ENCODE measurements at places on chromosomes 7 and 10.

- no peak overlapping the region for H3K4me3 ChIP-seq
- peak overlapping the region; percentile 43 for H3K27ac ChIP-seq
- H3K36me3 ChIP-seq, result no peaks in the 10 kb centered on the region
- DNase-seq, result no peak
- no peaks in the 10 kb centered on the region for H3K27me3 ChIP-seq
- no peaks in the 10 kb centered on the region for H3K4me1 ChIP-seq
Observed at GRCh38 chr7:150986099-150986512, 4.7 kb upstream of the NOS3 start.

GRCh38 chr10:22322641-22323160 is 1.8 kb downstream of the BMI1 start:
- no peak overlapping the region for H3K27ac ChIP-seq
- peaks cover 51% of the 10 kb centered on the region for H3K4me1 ChIP-seq
- no peaks in the 10 kb centered on the region for H3K27me3 ChIP-seq
- H3K4me3 ChIP-seq, result peak overlapping the region; percentile 71
- no peak for DNase-seq
- H3K36me3 ChIP-seq, result no peaks in the 10 kb centered on the region

DNA sequence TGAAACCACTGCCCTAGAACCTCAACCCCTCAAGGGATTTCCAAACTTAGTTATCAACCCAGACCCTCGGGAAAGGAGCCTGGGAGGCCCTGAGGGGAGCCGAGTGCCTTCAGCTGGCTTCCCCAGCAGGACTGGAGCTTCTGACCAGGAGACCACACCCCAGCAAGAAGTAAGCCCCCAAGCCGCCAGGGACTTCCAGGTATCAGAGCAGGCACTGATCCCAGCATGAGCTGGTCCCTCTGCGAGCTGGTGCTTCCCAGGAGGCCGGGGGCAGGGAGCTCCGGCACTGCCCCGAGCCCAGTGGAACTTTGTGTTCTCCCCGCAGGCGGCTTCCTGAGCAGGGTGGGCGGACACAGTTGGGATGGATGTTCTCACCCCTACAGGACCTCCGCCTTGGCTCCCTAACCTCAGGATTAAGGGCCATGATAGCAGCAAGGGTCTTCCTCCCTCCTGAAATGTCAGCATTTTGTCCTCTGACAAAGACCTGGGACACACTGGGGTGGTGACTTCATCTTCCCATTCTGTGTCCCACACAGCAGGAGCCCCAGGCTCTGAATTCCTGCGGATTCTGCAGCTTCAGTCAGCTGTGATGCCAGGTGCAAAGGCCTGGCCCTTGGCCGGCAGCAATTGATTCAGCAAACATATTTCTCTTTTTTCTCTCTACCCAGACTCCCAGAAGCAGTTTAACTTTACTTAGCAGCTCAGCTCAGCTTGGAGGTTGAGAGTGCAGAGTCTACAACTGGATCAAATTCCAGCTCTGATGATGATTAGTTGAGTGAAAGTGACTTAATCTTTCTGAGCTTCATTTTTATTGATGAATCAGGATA is 11.6 kb downstream of the ATP6V0E2 start:
- DNase-seq, result no peak
- H3K36me3 ChIP-seq, result no peaks in the 10 kb centered on the region
- H3K4me3 ChIP-seq, result no peak overlapping the region
- H3K4me1 ChIP-seq, result peaks cover 39% of the 10 kb centered on the region
- H3K27me3 ChIP-seq, result no peaks in the 10 kb centered on the region

DNA sequence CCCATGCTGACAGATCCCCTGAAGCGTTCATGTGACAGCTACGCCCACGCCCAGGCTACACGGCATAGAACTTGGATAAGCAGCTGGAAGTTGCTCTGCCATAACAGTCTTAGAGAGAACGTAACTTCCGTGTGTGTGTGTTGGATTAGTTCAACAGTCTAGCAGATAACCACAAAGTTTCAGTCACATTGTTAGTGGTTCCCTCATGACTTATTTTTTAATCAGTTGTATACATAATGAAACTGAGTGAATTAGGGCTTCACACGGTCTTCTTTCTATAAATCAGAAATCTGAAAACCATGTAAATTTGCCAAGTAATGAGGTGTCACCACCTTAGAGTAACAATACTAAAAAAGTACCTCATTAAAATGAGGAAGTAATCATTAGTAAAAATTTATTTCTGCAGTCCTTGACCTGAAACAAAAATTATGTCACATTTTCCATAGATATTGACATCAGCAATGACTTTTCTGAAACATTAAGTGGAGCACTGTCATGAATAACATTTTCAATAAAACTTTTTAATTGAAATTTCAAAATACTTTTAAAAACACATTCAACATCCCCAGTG is 21.7 kb upstream of the MACC1 start:
- no peaks in the 10 kb centered on the region for H3K4me1 ChIP-seq
- H3K27ac ChIP-seq, result no peak overlapping the region
- H3K4me3 ChIP-seq, result no peak overlapping the region
- H3K36me3 ChIP-seq, result no peaks in the 10 kb centered on the region
- no peak for DNase-seq

- H3K36me3 ChIP-seq, result no peaks in the 10 kb centered on the region
- H3K4me3 ChIP-seq, result no peak overlapping the region
- H3K4me1 ChIP-seq, result peaks cover 6% of the 10 kb centered on the region
- no peak overlapping the region for H3K27ac ChIP-seq
Observed at GRCh38 chr10:4780782-4781181, 45.2 kb upstream of the AKR1E2 start.

DNA sequence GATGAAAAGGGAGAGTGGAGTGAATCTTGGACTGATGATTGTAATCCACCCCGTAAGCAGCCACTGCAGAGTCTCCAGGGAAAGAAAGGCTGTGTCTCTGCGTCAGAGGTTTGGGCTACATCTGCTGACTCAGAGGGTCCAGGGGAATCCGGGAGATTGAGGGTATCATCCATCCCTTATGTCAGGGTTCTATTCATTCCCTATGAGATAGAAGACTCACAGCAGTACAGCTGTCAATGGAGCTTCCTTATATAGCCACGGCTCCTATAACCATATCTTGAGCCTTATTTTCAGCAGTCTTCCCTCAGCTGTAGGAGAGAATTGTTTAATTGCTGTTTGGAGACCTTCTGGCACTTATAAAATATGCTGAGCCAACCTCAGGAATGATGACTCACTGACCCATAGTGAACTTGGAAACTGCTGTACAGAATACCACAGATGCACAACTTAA is 558.2 kb upstream of the PFKP start:
- no peaks in the 10 kb centered on the region for H3K27me3 ChIP-seq
- H3K4me3 ChIP-seq, result no peak overlapping the region
- DNase-seq, result no peak
- H3K4me1 ChIP-seq, result no peaks in the 10 kb centered on the region
- no peak overlapping the region for H3K27ac ChIP-seq

Measured in right atrium auricular region (tissue), 2 donors.